ENCODE measurements at places on chromosomes 5 and 9.

GRCh38 chr9:85554349-85554748, 187.4 kb downstream of the AGTPBP1 start:
- no peak for DNase-seq

- peak; percentile 26 for DNase-seq
These were observed 20.9 kb upstream of the SPARC start for GRCh38 chr5:151707567-151707966.

- no peak for DNase-seq
These were observed 50.8 kb upstream of the SIMC1 start for GRCh38 chr5:176187276-176188062.

DNA sequence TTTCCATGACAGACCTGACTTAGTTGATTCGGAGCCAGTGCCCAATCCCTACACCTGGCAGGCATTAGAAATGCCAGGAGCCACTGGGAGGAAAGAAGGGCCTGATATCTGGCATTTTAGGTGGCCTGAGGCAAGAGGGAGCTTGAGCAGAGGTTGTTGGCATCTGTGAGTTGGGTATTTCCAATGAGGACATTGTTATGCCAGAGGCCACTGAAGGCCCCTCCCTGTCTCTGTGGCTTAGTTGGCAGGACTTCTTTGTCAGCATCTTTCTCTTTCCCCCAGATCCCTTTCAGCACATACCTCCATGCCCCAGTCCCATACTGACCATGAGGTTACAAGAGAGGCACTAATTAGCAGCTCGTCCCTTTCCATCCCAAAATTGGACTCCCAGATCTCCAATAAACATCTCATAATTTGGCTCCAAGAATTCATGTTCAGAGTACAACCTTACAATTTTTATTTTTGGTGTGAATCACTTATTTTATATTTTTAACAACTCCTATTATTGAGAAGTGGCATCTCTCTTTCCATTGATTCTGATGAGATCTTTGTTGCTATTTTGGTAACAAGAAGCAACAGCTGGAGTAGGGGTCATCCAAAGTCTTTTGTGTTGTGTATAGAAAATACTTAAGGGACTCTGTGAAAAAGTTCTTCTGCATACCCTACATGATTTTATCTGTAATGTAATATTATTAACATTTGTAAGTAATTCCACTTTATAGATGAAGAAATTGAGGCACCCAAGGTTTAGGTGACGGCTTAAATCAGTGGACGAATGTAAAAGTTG, 68.6 kb upstream of the MAP3K1 start:
- DNase-seq: no peak

- DNase-seq: no peak
These were observed 499.0 kb upstream of the SGCD start for GRCh38 chr5:155827949-155828348.

- DNase-seq: peak; percentile 56
These were observed 41.2 kb downstream of the ANKH start for GRCh38 chr5:14830210-14831005.

DNA sequence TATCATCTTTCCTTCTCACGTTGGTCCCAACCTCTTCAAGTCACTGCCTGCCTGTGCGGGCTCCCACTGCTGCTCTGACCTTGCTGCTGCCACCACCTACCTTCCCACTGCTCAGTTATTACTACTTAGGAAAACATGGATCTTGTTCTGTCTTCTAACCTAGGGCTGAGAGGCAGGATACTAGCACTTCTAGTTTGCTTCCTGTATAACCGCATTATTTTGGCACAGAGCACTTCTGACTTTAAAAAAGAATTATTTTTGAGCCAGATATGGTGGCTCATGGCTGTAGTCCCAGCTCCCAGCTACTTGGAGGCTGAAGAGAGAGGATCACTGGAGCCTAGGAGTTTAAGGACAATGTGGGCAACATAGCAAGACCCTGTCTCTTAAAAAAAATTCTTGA, 135.4 kb upstream of the GNA14 start:
- peak; percentile 11 for DNase-seq

DNA sequence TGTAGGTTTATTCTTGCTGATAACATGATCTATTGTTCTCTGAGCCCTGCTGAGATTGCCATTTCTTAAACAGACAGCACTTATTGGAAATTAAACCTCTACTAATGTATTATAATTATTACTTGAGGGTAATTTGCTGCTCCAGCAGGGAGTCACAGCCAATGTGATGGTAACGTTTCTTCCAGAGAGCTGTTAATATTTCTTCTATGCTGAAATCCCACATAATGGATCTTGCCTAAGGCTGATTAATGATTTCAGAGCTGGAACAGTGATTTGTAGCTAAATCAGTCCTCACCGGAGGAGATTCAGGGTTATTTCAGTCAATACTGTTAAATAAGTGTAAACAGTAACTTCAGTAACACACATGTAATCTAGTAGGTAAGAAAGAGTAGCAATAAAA, 170.1 kb downstream of the CDH12 start:
- DNase-seq: no peak

GRCh38 chr9:99093492-99093791, 11.5 kb upstream of the TGFBR1 start:
- no peak for DNase-seq

DNA sequence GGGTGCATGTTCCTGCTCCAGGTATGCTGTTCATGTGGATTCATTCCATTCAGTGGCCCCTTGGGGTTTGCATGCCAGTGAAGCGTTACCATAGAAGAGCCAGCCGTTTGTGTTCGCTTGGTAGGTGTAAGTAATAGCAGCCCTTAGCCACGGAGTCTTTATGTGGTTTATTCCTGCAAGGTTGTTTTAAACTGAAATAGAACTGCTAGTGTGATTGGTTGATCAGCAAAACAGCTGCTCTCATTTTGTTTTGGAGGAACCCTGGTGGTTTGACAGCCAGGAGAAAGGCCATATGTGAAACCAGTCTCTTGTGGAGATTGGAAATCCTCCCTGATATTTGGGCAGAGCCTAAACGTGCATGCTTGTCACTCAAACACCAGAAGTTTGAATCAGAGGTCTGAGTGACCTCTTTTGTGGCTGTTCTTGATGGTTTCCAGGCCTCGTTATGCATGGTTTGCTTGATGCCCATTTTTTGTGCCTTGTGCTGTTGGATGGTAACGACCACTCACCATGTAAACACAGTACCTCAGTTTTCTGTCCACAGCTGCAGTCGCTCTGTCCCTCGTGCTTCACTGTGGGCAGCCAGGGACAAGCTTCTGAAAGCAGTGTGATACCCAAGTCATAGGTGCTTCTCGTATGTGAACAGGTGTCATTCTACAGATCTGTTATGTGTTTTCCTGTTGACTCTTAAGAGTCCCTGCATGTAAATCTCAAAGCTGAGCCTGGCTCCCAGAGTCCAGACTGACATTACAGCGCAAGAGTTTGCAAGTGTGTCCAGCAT, 58.3 kb upstream of the NXNL2 start:
- peak; percentile 52 for DNase-seq

DNA sequence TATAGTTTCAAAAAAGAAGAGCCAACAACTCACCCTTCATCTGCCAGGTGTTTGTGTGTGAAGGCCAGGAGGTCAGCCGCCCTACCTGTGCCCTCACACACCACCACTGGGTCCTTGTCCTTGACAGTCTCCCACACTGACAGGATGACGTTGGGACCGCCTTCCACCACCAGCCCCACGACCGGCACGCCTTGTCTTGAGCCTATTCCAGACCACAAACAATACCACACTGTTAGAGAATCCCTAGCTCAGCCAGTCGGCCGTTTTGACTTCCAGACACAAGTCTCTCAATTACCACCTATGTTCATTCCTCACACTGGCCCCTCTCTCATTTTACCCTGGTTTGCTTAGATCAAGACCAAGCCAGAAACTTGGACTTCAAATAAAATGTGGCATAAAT, 66.1 kb downstream of the TRPM6 start:
- DNase-seq: no peak

GRCh38 chr5:123865641-123866040, 353.7 kb downstream of the CSNK1G3 start:
- no peak for DNase-seq

GRCh38 chr5:106443746-106444145, 1227.0 kb downstream of the EFNA5 start:
- no peak for DNase-seq

- no peak for DNase-seq
These were observed 175.5 kb downstream of the ANXA1 start for GRCh38 chr9:73327149-73327548.

- DNase-seq: no peak
These were observed 68.8 kb downstream of the NTRK2 start for GRCh38 chr9:84738353-84738752.

- DNase-seq: peak; percentile 72
These were observed 484.9 kb downstream of the BNC2 start for GRCh38 chr9:16385590-16385989.

GRCh38 chr5:173623296-173623771, 6.9 kb upstream of the BOD1 start:
- DNase-seq: no peak

Data from choroid plexus epithelial cell (primary cell).